B cell (primary cell): ENCODE measurements at places on chromosomes 1 and 21. TPM values are rescaled to one million over a fixed set of nuclear protein-coding genes. Genes with fewer than 3 reads are reported as not detected.

GRCh38 chr1:79749607-79750006 is 743.1 kb upstream of the ADGRL4 start:
- H3K27ac ChIP-seq = no peak overlapping the region
- H3K36me3 ChIP-seq = no peaks in the 10 kb centered on the region
- H3K27me3 ChIP-seq = no peaks in the 10 kb centered on the region
- DNase-seq = no peak

DNA sequence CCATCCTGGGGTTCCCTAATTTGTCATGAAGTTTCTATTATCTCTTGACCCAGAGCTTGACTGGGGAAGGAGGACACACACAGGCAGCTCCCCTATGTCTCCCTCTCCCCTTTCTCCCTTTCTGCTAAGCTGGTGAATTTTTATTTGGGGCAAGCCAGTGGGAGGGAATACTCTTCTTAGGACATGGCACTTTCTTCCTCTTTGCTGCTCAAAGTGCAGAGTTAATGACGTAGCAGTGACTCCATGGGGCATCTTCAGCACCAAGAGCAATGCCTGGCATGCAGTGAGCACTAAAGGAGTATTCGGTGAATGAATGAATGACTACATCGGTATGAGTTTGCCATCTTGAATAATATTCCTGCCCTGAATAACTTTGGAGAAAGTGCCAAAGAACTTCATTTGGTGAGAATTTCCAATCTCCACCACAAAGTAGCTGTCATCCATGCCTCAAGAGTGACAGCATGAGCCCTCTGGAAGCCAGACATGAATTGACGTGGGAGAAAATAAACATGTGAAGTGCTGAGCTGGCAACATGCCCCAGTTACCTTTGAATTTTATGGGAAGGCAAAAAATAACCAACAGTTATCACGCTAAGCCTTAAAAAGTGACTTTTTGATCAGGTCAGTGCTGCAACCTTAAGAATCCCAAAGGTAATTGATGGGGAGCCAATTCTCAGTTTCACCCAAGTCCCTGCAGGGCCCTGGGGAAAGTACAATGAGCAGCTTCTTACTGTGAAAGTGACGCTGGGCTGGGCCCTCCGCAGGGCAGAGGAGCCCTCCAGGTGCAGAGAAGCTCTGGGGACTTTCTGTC is 22.1 kb upstream of the ATF3 start:
- no peaks in the 10 kb centered on the region for H3K4me1 ChIP-seq
- H3K27ac ChIP-seq = no peak overlapping the region
- H3K27me3 ChIP-seq = peaks cover 25% of the 10 kb centered on the region
- no peaks in the 10 kb centered on the region for H3K36me3 ChIP-seq
- no peak overlapping the region for H3K4me3 ChIP-seq

GRCh38 chr1:216881695-216882094 is 158.5 kb upstream of the ESRRG start:
- H3K4me3 ChIP-seq = no peak overlapping the region
- no peaks in the 10 kb centered on the region for H3K36me3 ChIP-seq
- DNase-seq = no peak
- no peaks in the 10 kb centered on the region for H3K27me3 ChIP-seq

DNA sequence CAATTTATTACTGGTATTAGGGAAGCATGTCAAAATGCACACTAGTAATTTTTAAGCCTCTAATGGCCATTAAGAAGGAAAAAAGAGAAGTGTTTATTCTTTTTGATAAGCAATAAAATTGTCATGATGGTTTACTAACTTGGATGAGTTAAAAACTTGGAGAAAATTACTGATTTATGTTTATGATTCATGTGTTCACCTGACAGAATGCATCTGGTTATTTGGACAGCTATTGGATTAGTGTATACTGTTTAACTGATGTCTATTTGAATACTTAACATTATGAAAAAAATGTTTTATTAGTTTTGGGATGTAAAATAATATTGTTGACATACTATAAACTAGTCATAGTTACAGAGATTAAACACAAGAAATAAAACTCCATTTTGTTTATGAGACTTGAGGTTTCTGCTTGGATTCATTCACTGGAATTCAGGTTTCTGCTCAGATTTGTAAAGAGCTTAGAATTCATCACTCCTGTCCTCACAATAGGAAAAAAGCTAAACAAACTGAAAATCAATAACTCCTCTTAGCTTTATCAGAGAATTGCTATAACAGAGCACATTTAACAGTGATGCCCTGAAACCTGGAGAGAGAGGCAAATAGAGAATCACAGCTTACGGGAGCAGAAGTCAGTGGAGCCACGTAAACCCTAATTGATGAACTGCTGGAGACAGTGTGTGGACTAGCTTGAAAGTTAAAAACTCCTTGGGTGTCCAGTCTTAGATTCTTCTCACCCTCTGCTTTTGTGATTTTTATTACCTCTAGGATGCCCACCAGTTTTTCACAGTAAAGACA is 56.7 kb downstream of the RALGPS2 start:
- no peaks in the 10 kb centered on the region for H3K27me3 ChIP-seq
- no peak for DNase-seq
- H3K27ac ChIP-seq = peak overlapping the region; percentile 81
- peaks cover 38% of the 10 kb centered on the region for H3K4me1 ChIP-seq

DNA sequence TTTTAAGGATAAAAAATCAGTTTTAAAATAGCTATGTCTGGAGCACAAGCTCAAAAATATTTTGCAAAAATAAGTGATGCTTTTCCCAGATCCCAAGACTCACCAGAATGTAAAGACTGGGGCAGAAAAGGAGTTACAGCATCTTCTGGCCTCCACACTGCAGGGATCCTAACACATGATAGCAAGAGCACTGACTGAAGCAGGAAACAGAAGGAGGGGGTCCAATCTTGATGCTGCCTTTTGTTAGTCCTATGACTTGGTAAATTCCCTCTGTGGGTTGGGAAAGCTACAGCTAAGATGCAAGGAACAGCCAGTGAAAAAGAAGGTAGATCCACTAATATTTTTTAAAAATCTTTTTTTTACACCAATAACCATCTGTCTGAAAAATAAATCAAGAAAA is 54.2 kb upstream of the TNR start:
- no peak for DNase-seq
- no peaks in the 10 kb centered on the region for H3K27me3 ChIP-seq
- H3K36me3 ChIP-seq = no peaks in the 10 kb centered on the region
- H3K4me3 ChIP-seq = no peak overlapping the region

DNA sequence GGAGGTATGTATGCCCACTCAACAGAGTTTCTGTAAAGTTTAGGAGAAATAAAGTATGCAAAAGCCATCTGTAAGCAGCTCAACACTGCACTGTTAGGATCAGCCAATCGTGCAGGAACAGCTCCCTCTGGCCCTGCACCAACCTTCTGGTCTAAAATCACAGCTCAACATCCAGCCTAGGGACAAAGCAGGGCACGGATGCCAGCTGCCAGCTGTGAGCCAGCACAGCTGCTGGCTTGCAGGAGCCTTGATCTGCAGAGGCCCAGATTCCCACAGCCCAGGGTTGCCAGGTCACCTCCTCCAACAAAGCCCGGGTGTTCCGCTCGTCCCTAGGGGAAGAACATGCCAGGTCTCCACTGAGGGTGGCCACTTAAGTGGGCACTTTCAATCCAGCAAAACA is 8.6 kb downstream of the ACOT7 start:
- no peak overlapping the region for H3K4me3 ChIP-seq
- H3K4me1 ChIP-seq = no peaks in the 10 kb centered on the region
- H3K27me3 ChIP-seq = no peaks in the 10 kb centered on the region
- no peaks in the 10 kb centered on the region for H3K36me3 ChIP-seq

DNA sequence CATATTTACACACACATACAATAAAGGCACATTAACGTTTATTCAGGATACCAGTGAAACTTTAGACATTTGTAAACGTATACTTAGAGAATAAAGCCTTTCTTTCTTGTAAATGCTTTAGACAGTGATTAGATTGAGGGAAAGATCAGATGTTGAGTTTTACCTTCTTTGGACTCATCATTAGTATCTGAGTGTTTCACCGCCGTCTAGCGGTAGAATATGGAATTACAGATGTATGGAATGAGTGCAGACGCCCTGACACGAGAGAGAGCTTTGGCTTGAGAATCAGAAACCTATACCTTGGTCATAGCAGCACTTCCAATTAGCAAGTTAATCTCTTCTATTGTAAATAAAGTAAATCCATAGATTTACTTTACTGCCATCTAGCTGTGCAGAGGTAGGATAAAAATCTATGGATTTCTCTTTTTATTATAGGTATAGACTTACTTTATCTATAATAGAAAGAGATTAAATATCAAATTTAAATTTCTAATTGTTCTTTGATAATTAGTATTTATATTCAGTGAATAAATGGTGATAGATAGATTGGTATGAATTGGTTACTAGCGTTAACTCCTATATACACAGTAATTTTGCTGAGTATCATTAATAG is 12.6 kb downstream of the FLG2 start:
- H3K4me1 ChIP-seq = no peaks in the 10 kb centered on the region
- no peaks in the 10 kb centered on the region for H3K27me3 ChIP-seq
- DNase-seq = peak; percentile 66

GRCh38 chr1:75425001-75425650 is 185.8 kb downstream of the SLC44A5 start:
- no peaks in the 10 kb centered on the region for H3K4me1 ChIP-seq
- DNase-seq = no peak
- no peak overlapping the region for H3K4me3 ChIP-seq
- H3K27me3 ChIP-seq = no peaks in the 10 kb centered on the region
- no peaks in the 10 kb centered on the region for H3K36me3 ChIP-seq

- H3K4me3 ChIP-seq = no peak overlapping the region
- H3K4me1 ChIP-seq = no peaks in the 10 kb centered on the region
- H3K36me3 ChIP-seq = no peaks in the 10 kb centered on the region
- no peaks in the 10 kb centered on the region for H3K27me3 ChIP-seq
- no peak for DNase-seq
Measured at GRCh38 chr1:232108598-232108997, 482.0 kb downstream of the DISC1 start.

DNA sequence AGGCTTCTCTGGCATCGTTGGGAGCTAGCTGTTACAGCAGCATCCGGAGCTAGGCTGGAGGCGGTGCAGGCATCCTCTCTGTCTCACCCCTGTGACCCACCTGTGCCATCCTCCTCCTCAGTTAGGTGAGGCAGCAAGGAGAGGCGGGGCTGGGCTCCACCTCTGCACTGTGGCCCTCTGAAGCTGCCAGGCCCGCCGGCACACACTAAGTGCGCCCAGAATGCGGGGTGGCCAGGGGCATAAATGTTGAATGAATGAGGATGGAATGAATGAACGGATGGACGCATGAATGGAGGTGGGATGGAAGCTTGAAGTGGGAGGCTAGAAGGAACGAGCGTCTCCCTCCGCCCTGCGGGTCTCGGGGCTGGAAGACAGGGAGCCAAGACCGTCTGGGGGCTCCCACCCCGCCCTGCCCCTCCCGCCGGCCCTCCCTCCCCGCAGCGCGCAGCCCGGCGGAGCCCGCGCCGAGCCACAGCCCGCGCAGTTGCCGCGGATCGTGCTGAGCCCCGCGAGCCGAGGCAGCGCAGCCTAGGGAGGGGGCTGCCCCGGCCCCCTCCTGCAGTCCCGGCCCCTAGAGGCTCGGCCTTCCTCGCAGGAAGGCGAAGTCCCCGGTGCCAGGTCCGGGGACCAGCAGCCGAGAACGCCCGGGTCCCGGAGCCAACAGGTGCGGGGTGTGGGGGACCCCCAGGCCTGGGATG is at the start of gene HCRTR1:
HCRTR1 (plus strand) TSS at position 472 of the 698 bp plus-strand sequence. CDS start 1,504 bp downstream, outside the sequence.
- DNase-seq = peak; percentile 18
- H3K36me3 ChIP-seq = no peaks in the 10 kb centered on the region
- no peak within 1 kb of the TSS for H3K27ac ChIP-seq
- H3K4me1 ChIP-seq = peaks cover 19% of the 10 kb centered on the region
- H3K27me3 ChIP-seq = no peaks in the 10 kb centered on the region

DNA sequence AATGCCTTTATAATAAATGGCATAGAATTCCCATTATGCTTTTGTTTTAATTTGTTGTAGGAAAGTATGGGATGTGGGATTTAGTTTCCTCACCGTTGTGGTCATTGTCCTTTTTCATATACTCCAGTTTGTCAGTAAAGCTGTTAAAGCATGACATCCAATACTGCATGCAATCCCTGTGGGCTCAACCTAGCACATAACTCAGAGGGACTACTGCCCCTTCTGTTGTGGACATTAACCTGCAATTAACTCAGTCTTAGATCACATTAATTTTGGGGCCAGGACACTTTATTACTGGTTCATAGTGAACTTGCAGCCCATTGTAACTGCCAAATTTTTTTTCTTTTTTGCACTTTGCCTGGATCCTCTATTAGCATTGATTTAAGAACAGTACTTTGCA is 112.5 kb downstream of the DNM3 start:
- H3K36me3 ChIP-seq = no peaks in the 10 kb centered on the region
- no peak overlapping the region for H3K27ac ChIP-seq
- H3K27me3 ChIP-seq = peaks cover 3% of the 10 kb centered on the region
- no peaks in the 10 kb centered on the region for H3K4me1 ChIP-seq

- no peak overlapping the region for H3K4me3 ChIP-seq
- H3K27ac ChIP-seq = no peak overlapping the region
- no peaks in the 10 kb centered on the region for H3K36me3 ChIP-seq
- H3K27me3 ChIP-seq = no peaks in the 10 kb centered on the region
Measured at GRCh38 chr1:198153103-198153502, 3.7 kb upstream of the NEK7 start.

GRCh38 chr1:225733254-225733653 is 44.4 kb upstream of the SRP9 start:
- H3K36me3 ChIP-seq = no peaks in the 10 kb centered on the region
- H3K27me3 ChIP-seq = no peaks in the 10 kb centered on the region
- no peak overlapping the region for H3K27ac ChIP-seq
- H3K4me1 ChIP-seq = no peaks in the 10 kb centered on the region

- no peaks in the 10 kb centered on the region for H3K36me3 ChIP-seq
- peaks cover 10% of the 10 kb centered on the region for H3K4me1 ChIP-seq
- H3K4me3 ChIP-seq = no peak overlapping the region
- H3K27ac ChIP-seq = no peak overlapping the region
Measured at GRCh38 chr1:31865728-31866449, 50.1 kb upstream of the SPOCD1 start.

DNA sequence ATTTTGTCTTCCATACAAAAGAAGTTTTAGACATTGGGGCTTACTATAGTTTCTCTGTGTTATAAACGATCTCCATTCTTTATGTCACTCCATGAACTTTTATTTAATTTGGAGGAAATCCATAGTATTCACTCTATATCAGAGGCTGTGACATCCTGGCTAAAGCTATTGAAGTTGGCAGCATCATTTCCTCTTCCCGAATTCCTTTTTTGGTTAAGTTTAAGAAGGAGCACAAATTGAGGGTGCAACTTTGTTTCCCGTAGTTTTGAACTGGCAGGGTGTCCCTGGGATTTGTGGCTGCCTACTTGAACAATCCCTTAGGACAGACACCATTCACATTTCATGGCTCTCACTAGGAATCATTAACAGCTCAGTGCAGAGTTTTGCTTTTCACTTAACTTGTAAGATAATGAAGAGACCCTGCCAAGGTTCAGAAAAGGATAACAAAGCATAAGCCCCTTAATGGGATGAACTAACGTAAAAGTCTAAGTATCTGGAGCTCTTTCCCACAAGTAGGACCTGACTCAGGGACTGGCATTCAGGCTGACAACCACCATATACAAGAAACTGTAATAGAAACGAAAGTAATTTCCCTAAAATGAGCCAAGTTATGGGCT is 13.9 kb downstream of the S1PR1 start:
- peak overlapping the region; percentile 45 for H3K27ac ChIP-seq
- no peaks in the 10 kb centered on the region for H3K36me3 ChIP-seq
- DNase-seq = no peak
- no peak overlapping the region for H3K4me3 ChIP-seq

The C1orf167 gene
- not detected in 2 replicates for total RNA-seq

The TMEM200B gene
- total RNA-seq = not detected in 2 replicates

The NPPA gene
- not detected in 2 replicates for total RNA-seq

The KPNA6 gene
- total RNA-seq = 49.9 and 54.8 TPM in 2 replicates

The FCRL3 gene
- total RNA-seq = 108 and 115 TPM in 2 replicates

The ADCY10 gene
- 0.12 and 0.15 TPM in 2 replicates for total RNA-seq

The TNFRSF9 gene
- 0.44 and 0.61 TPM in 2 replicates for total RNA-seq

The SPRR2E gene
- not detected in 2 replicates for total RNA-seq

The ACAP3 gene
- total RNA-seq = 40.7 and 49.1 TPM in 2 replicates
